ENCODE measurements at places on chromosomes 3 and 15.

DNA sequence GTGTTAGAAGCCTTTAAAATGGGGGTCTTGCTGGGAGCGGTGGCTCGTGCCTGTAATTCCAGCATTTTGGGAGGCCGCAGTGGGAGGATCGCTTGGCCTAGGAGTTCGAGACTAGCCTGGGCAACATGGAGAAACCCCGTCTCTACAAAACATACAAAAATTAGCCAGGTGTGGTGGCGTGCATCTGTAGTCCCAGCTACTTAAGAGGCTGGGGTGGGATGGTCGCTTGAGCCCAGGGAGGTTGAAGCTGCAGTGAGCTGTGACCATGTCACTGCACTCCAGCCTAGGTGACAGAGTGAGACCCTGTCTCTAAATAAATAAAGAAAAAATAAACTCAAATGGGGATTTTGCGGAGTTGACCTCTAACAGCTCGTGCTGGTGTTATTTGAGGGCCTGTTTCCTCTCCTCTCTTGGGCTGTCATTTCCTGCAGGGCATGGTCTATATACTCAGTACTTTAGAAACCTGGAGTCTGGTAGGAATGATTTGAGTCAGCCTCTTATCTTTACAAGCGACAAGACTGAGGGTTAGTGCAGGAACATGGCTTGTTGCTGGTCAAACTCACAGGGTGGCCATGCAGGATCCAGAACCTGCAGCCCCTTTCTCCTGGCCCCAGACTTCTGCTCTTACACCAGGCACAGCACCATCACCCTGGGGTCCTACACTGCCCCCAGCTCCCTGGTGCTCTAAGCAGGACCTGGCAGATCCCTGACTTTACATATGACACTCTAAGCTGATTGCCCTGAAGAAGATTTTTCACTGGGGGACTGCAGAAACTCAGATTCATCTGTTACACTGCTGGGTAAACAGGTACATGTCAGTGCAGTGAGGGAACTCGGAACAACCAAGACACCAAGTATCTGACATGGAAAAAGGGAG is 15.1 kb downstream of the EHD4 start:
- DNase-seq, result no peak

- no peak for DNase-seq
Measured at GRCh38 chr3:27209617-27210264, 159.4 kb downstream of the NEK10 start.

DNA sequence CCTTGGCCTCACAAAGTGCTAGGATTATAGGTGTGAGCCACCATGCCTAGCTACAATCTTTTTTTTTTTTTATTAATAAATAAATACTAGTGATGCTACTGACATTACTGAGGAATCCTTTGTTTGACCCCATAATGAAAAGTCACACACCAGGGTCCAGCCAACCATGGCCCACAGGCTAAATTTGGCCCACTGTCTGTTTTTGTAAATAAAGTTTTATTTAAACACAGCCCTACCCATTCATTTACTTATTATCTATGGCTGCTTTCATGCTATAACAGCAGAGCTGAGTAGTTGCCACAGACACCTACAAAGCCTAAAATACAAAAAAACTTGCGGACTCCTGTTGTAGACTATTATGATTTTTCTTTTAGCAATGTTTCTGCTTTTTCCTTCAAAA is 7.4 kb downstream of the INTS14 start:
- no peak for DNase-seq

- no peak for DNase-seq
Measured at GRCh38 chr3:14822670-14823390, 4.1 kb downstream of the FGD5 start.

- DNase-seq, result no peak
Measured at GRCh38 chr15:40923551-40923950, 5.6 kb upstream of the DLL4 start.

- DNase-seq, result no peak
Measured at GRCh38 chr3:31288224-31288623, 244.5 kb upstream of the STT3B start.

DNA sequence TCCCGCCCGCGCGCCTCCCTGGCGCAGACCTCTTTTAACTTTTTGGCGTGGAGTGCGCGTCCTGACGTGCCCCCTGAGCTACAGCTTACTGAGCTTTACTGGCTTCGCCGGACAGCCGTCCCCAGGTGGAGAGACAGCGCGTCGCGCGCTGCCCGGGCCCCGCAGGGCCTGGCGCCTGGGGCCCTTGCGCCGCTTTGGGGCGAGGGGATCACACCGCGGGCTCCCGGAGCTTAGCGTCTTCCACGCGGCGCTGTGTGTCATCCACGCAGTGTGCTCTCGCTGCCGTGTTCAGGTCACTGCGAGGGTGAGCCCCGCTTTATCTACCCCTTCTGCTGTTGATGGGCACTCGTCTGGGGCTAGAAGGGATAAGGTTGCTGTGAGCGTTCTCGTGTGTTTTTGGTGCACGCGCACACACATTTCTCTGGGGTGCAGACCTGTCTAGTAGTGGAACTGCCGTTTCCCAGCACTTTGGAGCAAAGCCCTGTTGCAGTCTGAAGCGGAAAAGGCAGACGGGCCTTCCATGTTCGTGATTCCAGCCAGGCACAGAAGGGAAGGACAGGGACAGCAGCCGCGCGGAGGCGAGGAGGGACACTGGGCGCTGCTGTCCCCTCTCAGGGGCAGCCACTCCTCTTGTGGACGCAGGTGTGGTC is 33.1 kb upstream of the ALDH1L1 start:
- peak; percentile 43 for DNase-seq

- DNase-seq, result no peak
Measured at GRCh38 chr3:6697285-6697684, 163.6 kb upstream of the GRM7 start.

DNA sequence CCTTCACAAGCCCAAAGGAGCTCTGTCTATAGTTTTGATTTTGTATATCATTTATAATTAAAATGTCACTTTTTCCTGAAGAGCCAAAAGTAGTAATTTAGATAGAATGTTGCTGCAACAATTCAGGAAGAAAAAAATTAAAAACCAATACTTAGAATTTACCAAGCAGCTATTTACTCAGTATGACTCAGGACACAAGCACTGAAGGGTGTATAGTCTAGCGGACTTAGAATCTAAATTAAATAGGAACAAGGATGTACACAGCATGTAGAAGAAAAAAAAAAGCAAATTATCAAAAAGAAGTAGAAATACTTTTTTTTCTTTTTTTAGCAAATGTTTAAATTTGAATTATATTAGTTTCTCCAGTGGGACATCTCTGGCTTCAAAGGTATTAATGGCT is 31.6 kb downstream of the PGBD4 start:
- DNase-seq, result no peak

DNA sequence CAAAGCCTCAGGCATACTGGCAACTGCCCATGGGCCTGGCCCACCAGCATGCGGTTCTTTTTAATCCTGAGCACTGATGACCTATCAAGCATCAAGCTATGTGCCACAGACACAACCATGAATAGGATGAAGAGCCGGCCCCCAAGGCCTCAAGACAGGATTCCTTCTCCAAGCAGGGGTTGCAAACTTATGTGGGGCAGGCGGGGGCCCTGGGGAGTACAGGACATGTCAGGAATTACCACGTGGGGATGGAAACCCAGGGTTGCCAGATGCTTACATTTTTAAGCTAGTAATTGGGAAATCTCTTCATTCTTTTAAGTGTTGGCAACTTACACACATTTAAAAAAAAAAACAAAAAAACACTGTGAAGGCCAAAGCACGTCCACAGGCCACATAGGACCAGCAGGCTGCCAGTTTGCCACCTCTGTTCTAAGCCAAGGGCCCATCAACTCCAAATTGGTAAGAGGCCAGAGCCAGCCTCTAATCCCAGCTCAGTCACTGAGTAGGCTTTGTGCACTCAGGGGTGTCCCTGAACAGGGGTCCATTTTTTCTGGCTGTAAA is 32.8 kb downstream of the BDH1 start:
- DNase-seq, result no peak

DNA sequence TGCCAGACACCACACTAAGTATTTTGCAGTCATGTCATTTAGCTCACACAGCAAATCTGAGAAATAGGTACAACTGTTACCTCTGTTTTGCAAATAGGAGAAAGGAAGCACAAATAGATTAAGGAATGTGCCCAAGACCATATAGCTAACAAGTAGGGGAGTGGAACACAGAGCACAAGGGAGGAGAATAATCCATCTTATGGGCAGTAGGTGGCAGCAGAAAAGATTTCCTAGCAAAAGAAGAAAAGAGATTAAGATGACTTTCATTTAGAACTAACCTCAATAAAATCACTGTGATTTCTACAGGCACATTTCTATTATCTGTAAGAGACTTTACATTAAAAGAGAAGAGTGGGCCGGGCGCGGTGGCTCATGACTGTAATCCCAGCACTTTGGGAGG is 49.1 kb downstream of the NR1I2 start:
- DNase-seq, result no peak

- no peak for DNase-seq
Measured at GRCh38 chr3:152276681-152277080, 8.0 kb downstream of the MBNL1 start.

DNA sequence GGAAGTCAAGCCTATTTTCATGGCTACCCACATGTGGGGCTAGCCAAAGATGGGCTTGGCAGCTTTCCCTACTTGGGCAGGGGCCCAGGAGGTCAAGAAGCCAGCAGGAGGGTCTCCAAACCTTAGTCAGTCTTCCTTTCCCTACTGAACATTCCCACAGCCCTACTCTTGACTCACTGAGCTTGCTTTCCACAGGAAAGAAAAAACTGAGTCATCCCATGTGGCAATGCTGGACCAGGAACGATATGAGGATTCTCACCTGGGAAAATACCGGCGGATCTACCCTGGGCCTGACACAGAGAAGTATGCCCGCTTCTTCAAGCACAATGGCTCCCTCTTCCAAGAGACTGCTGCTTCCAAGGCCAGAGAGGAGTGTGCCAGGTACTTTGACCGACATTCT is 3.7 kb upstream of the NGRN start:
- no peak for DNase-seq

- peak; percentile 29 for DNase-seq
Measured at GRCh38 chr3:183178833-183179549, 16.5 kb upstream of the LAMP3 start.

DNA sequence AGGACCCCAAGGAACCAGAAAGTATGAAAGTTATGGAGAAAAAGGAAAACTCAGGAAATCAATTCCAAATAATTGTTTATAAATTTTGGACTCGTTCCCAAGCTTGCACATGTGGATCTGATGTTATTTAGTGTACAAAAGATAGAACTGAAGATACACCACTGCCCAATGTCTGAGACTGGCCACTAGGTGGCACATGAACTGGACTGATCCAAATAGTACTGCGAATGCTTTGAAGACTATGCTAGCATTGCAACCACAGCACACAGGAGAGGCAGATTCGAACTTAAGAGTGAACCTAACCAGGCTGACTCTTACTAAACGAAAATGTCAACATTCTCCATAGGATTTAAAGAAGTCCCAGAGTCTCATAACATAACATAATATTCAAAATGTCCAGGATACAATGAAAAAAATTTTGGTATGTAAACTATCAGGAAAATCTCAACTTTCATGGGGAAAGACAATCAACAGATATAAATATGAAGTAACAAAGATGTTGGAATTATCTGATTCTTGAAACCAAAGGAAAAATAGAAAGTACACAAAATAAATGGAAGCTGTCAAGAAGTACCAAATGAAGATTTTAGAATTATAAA is 596.7 kb downstream of the FGF12 start:
- peak; percentile 79 for DNase-seq

- no peak for DNase-seq
Measured at GRCh38 chr3:37967260-37967881, 23.2 kb upstream of the VILL start.

DNA sequence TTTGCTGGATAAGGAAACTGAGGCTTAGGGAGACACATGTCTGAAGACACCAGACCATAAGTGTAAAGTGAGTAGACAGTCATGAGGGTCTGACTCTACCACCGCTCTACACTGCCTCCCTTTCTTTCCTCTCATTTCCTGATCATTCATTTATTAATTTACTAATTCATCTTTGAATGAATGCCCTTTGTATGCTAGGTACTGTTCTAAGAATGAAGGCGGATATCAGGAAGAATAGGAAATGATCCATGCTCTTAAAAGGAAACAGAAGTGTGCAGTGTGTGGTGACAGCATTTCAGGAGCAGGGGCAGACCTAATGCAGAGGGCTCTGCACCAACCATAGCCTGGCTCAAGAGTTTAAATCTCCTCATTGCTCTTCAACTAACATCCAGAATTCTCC is 31.8 kb upstream of the PSMD6 start:
- no peak for DNase-seq

- no peak for DNase-seq
Measured at GRCh38 chr3:49020330-49021212, 1.4 kb upstream of the NDUFAF3 start.

GRCh38 chr3:127746400-127747057 is 73.8 kb downstream of the ABTB1 start:
- DNase-seq, result no peak

- no peak for DNase-seq
Measured at GRCh38 chr3:158839966-158840365, 38.1 kb downstream of the MFSD1 start.

GRCh38 chr3:192106543-192106942 is 620.8 kb downstream of the FGF12 start:
- no peak for DNase-seq

DNA sequence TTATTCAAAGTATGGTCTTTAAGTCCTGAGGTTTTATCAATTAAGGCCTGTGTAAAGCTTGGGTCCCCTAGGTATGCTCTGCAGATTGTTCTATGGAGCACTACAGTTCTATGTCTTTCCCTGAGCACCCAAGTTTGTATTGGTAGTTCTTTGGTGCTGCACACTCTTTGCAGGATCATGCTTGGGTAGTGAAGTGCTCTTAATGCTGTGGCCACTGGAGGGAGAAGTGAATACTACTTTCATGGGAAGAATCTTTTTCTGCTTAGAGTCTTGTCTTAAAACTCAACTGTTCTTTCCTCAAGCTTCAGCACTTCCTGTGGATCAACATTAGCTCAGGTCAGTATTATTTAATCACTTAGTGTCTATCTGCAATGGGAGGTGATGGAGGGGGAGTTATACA is 93.6 kb upstream of the CFAP20DC start:
- no peak for DNase-seq

DNA sequence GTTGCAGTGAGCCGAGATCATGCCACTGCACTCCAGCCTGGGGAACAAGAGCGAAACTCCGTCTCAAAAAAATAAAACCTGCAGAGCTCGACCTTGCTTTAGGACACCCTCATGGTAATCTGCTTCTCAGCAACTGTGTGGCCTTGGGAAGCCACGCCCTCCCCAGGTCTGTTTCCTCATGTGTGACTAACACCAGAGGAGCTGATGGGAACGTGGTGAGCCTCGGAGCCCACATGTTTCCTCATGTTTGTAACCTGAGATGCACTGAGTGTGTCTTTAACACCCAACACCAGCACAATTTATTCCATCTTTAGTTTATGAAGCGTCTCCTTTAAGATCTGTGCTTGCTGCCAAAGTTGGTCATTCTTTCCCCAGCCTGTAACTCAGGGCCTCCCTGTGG is 142.8 kb downstream of the OCA2 start:
- DNase-seq, result no peak
